ENCODE measurements at places on chromosomes 5 and 9.
A peak's percentile ranks its signal among the peaks of the same experiment; 100 is the strongest.

DNA sequence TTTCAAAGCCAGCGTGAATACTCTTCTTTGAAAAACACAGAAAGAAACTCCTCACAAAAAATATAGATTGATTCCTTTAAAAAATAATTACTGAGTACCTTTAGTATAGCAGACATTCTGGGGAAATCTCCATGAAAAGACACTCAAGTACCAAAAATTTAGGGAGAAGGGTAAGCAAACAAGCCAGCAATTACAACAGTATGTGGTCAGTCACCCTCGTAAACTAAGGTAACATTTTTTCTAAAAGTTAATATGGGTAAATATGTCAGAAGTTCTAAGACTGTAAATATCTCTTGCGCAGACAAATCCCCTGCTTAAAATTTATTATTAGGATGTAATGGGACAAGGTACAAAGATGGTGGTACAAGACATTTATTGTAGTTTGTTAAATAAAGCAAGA is 102.0 kb upstream of the PTGER4 start:
- no peak for DNase-seq

DNA sequence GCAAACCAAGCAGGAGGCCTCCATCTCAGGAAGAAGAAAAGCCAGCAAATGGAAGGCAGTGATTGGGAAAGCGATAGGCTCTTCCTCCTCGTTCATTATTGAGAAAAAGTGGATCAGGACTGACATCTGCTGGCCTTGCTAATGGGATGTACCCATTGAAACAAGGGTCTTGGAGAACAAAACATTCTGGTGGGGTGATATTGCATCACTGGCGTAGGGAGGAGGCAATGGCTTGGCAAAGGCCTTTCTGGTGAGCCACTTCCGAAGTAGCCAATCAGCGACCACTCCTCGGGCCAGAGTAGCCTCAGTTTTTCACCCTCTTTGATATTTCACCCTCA is 86.7 kb upstream of the NFIB start:
- DNase-seq: peak; percentile 50

DNA sequence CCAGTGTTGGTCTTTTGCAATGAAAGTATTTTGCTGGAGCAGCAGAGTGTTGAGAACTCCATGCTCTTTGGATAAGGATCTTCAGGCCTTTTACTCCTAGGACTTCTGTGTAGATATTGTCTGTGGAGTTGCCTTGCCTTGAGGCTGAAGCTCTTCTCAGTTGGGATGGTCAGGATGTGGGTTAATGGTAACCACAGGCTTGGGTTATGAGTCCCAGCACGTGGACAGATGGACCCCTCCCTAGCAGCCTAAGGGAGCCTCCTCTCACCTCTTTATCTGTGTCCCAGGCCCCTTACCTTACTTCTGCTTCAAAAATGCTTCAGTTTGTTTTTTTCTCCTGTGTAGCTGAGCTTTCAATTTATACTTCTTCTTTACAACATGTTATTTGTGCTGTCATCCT is 109.9 kb downstream of the MEGF10 start:
- no peak for DNase-seq

DNA sequence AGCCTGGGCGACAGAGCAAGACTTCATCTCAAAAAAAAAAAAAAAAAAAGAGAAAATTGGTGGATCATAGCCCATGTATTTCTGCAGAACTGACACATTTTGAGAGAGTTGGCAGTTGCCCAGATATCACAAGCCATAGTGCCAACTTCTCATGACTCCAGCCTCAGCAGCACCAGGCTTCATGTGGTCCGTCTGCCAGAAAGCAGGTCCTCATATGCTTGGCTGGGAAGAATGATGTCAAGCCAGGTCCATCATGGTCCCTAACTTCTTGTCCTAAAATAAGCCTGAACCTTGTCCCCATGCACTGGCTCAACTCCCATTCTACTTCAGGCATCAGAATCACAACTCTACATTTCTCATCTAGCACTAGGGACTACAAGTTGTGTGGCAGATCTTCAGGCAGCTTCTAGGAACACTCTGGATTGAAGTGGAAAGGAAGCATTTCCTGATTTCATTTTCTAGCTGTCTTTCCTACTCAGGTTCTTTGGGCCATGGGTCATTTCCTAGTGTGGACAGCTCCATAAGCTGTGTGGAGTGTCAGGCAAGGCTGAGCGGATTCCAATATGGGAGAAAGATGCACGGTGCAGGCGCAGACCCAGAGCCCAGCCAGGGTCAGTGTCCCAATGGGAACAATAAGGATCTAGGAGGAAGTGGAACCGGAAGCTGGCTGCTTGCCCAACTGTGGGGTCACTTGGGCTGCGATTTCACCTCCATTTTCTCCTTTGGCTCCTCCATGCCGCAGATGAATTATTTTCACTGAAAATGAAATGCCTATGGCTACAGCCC is 90.1 kb downstream of the LMNB1 start:
- DNase-seq: no peak

GRCh38 chr9:98700801-98701200 is 7.9 kb downstream of the GABBR2 start:
- no peak for DNase-seq

- DNase-seq: no peak
These were observed 595.2 kb downstream of the RAB3C start for GRCh38 chr5:59178071-59178470.

DNA sequence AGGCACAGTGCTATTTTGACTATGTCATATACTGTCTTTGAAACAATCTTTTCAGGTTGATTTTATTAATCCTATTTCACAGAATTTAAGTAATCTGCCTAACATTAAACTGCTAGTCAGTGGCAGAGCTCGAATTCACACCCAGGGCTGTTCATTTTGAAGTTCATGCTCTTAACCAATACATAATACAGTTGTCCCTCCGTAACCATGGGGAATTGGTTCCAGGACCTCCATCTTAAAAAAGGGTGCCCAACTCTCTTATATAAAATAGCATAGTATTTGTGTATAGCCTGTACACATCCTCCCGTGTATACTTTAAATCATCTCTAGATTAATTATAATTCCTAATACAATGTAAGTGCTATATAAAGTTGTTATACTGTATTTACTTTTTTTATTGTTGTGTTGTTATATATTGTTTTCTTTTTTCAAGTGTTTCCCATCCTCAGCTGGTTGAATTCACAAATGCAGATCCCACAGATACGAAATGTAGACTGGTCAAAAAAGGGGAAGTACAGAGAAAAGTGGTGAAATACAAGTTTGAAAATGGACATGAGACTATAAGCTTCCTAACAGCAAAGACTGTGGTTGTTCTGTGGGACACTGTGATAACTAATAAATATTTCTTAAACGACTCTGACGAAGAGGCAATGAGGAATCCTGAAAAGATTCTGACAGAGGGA is 18.3 kb downstream of the RFX3 start:
- DNase-seq: peak; percentile 24

- no peak for DNase-seq
These were observed 11.1 kb upstream of the CDC42SE2 start for GRCh38 chr5:131252824-131253171.

DNA sequence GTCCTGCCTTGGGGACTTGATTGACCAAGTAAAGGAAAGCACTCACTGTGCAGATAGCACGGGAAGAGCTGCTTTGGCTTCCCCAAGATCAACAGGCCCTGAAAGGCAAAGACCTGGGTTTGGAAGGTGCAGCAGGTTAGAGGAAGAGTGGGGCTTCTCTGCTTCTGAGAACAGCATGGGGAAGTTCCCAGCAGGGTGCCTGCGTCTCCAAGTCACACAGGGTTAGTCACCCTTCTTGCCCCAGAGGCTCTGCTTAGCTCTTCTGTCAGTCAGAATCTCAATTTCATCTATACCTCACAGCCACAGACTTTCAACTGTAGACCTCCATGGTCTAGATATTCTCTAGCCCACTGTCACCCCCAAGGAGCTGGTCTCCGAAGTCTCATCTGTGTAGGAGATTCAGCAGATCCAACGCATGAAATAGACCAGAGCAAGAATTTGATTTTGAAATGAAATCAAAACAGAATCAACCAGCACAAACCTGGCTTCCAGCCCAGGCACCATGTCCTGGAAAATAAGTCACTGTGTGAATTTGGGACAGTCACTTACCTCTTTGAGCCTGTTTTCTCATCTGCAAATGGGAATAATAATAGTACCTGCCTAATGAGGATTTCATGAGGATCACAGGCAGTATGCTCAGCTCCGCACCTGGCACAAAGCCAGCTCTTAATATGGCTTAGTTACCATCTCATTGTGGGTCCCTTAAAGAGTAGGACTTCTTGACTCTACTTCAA is 64.0 kb downstream of the SFXN1 start:
- no peak for DNase-seq

DNA sequence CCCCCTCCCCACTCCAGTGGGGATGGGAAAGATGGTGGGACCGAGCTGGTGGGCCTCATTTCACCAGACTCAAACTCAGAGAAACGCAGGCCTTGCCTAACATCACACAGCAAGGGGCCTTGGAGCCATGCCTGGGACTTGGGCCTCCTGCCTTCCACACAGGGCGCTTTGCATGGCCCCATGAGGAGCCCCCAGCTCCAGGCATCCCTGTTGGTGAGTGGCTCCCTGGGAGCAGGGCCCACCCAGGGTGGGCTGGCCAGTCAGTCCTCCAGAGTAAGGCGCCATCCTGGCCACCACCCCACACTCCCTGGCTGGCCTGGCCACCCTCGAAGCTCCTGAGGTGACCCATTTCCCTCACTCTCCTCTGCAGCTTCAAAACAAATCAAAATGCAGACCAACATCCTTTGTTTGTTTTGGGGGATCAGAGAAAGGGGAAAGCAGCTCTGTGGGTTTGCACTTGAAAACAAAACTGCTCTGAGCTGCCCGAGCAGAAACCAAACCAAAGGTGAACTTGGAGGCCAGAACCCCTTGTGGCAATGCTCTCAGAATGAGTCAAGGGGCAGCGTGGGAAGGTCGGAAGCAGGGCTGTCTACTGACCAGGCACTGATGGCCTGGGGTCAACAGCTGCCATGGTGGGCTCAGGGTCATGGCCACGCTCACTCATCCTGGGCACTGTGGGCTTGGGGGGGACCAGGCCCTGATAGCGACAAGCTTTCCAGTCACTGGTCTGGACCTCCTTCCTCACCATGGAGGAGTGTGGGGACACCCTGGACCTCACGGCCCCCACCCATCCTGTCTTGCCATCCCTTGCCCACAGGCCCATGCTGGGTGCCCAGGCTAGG is 37.0 kb upstream of the VDAC1 start:
- DNase-seq: no peak

Data from hematopoietic multipotent progenitor cell treated with erythropoietin and hydrocortisone succinate and interleukin-3 and kit ligand, for 17 days (in vitro differentiated cells).